ENCODE measurements at places on chromosomes 12 and 14. TPM values are rescaled to one million over a fixed set of nuclear protein-coding genes. Genes with fewer than 3 reads are reported as not detected.

SIVA1 gene
- total RNA-seq: 308 TPM

KCNMB4 gene
- 3.4 TPM for total RNA-seq

AP4S1 gene
- total RNA-seq: 9.9 TPM

FGD4 gene
- 3.6 TPM for total RNA-seq

C1S gene
- total RNA-seq: 74.2 TPM

TAS2R10 gene
- 0.47 TPM for total RNA-seq

DNA sequence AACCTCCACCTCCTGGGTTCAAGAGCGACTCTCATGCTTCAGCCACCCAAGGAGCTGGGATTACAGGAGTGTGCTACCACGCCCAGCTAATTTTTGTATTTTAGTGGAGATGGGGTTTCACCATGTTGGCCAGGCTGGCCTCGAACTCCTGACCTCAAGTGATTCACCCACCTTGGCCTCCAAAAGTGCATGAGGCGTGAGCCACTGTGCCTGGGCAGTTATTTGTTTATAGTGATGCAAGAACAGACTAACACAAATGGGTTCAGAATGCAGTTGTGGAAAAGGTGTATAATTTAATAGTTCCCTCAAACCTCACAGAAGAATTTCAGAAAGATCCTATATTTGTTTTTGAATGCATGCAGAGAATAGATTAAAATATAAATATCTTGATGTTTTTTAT, 447.1 kb downstream of the ZFP36L1 start:
- no peaks in the 10 kb centered on the region for H3K36me3 ChIP-seq
- no peaks in the 10 kb centered on the region for H3K27me3 ChIP-seq
- peaks cover 9% of the 10 kb centered on the region for H3K4me1 ChIP-seq
- no peak overlapping the region for H3K27ac ChIP-seq
- DNase-seq: no peak

GRCh38 chr14:88463318-88463717, 77.9 kb downstream of the SPATA7 start:
- no peaks in the 10 kb centered on the region for H3K27me3 ChIP-seq
- no peak overlapping the region for H3K4me3 ChIP-seq
- no peak overlapping the region for H3K27ac ChIP-seq
- no peaks in the 10 kb centered on the region for H3K4me1 ChIP-seq
- H3K36me3 ChIP-seq: no peaks in the 10 kb centered on the region

DNA sequence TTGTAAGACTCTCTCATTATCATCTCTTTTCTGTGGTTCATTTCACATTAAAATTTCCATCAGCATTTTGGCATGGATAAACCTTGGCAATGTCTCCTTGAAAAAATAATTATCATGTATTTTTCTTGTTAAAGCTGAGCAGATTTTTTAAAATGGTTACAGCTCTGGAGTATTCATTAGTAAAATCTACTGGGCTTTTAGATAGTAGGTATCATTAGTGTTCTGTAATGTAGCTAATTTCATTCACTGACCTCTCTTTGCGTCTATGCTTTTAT, 36.9 kb upstream of the CDK17 start:
- no peak overlapping the region for H3K4me3 ChIP-seq
- DNase-seq: no peak
- no peaks in the 10 kb centered on the region for H3K27me3 ChIP-seq
- H3K4me1 ChIP-seq: peaks cover 12% of the 10 kb centered on the region

DNA sequence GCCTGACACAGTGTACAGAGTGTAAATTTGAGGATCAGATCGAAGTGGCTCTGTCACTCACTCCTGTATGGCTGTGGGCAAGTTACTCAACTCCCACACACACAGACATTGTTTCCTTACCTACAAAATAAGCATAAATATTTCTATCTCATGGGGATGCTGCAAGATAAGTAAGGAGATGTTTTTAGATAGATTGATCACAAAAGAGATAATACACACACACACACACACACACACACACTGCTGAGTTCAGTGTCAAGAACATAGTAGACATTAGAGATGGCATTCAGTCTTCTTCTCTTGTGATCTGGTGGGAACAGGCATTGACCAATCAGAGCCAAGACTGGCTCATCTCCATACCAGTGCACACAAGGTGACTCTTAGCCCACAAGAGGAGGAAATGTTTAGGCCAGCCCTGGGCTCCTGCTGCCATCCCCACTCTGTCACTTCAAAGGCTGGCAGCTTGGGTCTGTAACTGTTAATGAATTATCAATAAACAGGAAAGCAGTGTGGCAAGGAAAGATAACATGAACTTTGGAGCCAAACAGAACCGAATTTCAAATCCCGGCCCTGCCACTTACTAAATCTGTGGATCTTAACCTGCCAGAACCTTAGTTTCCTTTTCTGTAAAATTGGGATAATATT, 3.4 kb upstream of the RNASE8 start:
- DNase-seq: no peak
- H3K27ac ChIP-seq: no peak overlapping the region
- H3K36me3 ChIP-seq: no peaks in the 10 kb centered on the region
- no peak overlapping the region for H3K4me3 ChIP-seq
- H3K27me3 ChIP-seq: no peaks in the 10 kb centered on the region
- H3K4me1 ChIP-seq: no peaks in the 10 kb centered on the region

DNA sequence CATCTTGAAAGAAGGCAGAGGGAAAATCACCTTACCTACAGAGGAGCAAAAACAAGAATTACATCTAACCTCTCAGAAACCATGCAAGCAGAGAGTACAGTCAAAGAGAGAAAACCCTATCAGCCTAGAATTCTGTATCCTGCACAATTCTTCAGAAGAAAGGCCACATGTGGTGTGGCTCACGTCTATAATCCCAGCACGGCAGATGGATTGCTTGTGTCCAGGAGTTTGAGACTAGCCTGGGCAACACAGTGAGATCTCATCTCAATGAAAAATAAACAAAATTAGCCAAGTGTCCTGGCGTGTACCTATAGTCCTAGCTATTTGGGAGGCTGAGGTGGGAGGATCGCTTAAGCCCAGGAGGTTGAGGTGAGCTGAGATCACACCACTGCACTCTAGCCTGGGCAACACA, 48.2 kb downstream of the ATF7 start:
- H3K27me3 ChIP-seq: no peaks in the 10 kb centered on the region
- no peak overlapping the region for H3K27ac ChIP-seq
- peaks cover 4% of the 10 kb centered on the region for H3K36me3 ChIP-seq
- H3K4me3 ChIP-seq: no peak overlapping the region
- H3K4me1 ChIP-seq: no peaks in the 10 kb centered on the region
- DNase-seq: no peak

DNA sequence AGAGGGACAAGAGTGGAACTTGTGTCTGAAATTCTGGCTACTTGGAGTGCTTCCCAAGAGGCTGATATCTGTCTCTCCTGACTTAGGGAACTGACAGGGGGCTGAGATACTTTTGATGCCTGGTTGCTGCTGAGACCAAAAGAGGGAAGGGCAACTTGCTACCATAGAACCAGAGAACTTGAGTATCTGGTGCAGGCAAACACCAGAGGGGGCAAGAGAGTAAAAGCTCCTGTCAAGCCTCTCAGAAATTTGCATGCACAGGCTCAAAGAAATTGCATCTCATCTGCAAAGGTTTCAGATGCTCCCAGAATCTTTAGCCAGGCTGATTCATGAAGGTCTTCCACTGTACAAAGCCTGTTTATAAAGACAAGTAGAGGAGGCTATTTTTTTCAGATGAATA, 391.3 kb upstream of the FOXG1 start:
- no peaks in the 10 kb centered on the region for H3K36me3 ChIP-seq
- no peaks in the 10 kb centered on the region for H3K4me1 ChIP-seq
- H3K27me3 ChIP-seq: no peaks in the 10 kb centered on the region
- no peak overlapping the region for H3K27ac ChIP-seq
- DNase-seq: no peak
- H3K4me3 ChIP-seq: no peak overlapping the region

DNA sequence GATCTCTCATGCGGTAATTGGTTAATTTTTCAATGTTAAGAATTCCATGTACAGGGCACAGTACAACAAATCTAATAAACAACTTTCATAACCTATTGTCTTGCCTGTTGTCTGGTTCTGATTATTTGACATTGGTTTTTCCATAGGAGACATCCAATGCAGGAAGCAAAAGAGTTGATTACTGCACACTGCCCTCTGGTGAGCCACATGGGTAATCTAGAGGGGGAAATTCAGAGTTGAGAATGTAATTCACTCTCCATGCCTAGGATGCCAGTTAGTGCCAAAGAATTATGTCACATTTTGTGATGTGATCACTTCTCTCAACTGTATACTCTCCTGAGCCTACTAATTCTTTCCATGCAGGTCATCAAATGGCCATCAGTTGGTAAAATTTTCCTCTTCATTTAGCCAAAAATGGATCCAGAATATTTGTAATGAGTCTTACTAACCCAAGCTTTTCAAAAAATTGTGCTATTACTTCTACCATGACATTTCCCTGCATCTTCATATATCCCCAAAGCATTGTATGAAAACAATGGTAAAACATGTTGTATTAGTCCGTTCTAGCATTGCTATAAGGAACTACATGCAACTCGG, 17.7 kb upstream of the CCDC91 start:
- no peaks in the 10 kb centered on the region for H3K27me3 ChIP-seq
- H3K4me3 ChIP-seq: no peak overlapping the region
- no peak overlapping the region for H3K27ac ChIP-seq
- no peaks in the 10 kb centered on the region for H3K36me3 ChIP-seq

DNA sequence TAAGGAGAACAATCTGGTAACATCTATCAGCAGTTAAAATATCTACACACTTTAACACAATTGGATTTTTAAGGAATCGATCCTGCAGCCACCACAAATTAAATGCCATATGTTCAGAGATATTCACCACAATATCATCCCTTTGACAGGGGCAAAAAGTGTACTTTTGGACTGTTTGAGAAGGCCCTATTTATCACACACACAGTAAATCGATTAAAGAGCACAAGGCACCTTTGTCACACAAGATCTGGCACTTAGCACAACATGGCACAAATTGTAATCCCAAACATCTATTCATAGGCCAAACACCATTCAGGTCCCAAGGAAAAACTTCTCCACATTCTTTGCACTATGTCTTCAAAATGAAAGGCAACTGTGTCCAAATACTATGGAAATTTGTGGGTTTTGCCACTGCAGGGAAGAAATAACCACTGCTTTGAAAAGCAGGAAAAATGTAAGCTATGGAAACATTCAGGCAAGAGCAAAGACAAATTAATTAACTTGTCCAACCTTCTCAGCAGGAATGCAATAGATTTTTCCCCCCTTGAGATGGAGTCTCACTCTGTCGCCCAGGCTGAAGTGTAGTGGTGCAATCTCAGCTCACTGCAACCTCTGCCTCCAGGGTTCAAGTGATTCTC, 282.5 kb upstream of the TMPO start:
- no peak for DNase-seq
- no peaks in the 10 kb centered on the region for H3K36me3 ChIP-seq
- no peaks in the 10 kb centered on the region for H3K4me1 ChIP-seq
- no peak overlapping the region for H3K4me3 ChIP-seq

DNA sequence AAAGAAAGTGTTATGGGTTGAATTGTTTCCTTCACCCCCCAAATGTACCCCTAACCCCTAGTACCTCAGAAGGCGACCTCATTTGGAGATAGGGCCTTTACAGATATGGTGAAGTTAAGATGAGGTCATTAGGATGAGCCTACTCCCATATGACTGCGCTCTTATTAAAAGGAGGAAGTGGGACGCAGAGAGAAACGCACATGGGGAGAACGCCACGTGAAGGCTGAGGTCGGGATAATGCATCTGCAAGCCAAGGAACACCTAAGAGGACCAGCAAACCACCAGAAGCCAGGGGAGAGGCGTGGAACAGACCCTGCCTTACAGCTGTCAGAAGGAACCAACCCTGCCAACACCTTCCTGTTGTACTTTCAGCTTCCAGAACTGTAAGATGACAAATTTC, 1.7 kb upstream of the NRIP2 start:
- H3K27me3 ChIP-seq: no peaks in the 10 kb centered on the region
- peaks cover 12% of the 10 kb centered on the region for H3K36me3 ChIP-seq
- no peak for DNase-seq
- H3K4me3 ChIP-seq: no peak overlapping the region
- no peaks in the 10 kb centered on the region for H3K4me1 ChIP-seq
- H3K27ac ChIP-seq: no peak overlapping the region

- H3K4me3 ChIP-seq: no peak overlapping the region
- no peaks in the 10 kb centered on the region for H3K4me1 ChIP-seq
- DNase-seq: no peak
- H3K36me3 ChIP-seq: no peaks in the 10 kb centered on the region
- no peak overlapping the region for H3K27ac ChIP-seq
These were observed 153.4 kb downstream of the RIMBP2 start for GRCh38 chr12:130562716-130563115.

DNA sequence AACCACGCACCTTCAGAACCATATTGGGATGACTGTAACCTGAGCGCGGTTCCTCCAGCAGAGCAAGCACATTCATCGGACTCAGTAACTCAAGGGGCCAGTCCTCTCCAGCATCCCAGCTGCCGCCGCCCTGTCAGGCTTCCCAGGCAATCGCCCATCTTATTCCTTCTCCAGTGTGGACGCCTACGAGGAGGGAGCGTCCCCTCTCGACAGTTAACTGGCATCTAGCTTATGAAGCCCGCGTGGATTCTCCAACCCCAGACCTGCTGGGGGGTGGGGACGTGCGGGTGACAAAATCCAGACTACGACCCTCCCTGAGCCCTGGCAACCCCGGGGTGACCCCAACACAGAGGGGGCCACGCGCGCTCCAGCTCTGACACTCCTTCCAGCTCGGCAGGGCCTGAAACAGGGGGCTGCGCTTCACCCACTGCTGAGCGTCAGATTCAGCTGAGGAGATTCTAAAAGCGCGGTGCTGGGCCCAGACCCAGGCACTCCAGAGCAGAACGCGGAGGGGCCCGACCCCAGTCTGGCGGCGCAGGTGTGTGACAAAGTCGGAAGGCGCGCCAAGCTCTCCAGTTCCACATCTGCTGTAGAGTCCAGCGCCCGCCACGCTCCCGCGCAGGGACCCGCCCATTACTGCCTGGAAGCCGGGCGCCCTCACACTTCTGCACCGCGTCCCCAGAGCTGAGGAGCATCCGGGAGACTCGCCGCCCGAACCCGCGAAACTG, 43.9 kb upstream of the ESR2 start:
- H3K27me3 ChIP-seq: no peaks in the 10 kb centered on the region
- H3K4me3 ChIP-seq: peak overlapping the region; percentile 78
- no peaks in the 10 kb centered on the region for H3K36me3 ChIP-seq
- peak overlapping the region; percentile 86 for H3K27ac ChIP-seq
- no peak for DNase-seq
- H3K4me1 ChIP-seq: peaks cover 16% of the 10 kb centered on the region

GRCh38 chr12:15541996-15542631, 219.8 kb downstream of the PTPRO start:
- no peak overlapping the region for H3K4me3 ChIP-seq
- no peaks in the 10 kb centered on the region for H3K27me3 ChIP-seq
- H3K36me3 ChIP-seq: no peaks in the 10 kb centered on the region
- no peak overlapping the region for H3K27ac ChIP-seq

DNA sequence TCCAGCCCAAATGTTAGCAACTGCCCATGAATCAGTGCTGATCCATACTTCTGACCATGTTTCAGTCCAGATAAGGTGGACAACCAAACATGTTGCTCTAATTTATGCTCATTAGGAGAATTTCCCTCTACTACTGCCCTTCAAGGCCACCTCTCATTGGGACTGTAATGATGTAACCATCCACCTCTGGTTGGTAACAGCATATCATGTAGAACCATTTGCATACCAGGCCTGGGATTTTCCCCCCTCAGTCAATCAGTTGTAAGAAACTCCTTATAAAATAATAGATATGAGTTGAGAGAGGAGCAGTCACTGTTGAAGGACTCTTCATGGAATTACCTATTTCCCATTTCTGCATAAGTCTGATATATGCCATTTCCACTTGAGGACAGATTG, 17.8 kb upstream of the YAF2 start:
- H3K36me3 ChIP-seq: no peaks in the 10 kb centered on the region
- H3K4me1 ChIP-seq: no peaks in the 10 kb centered on the region
- DNase-seq: no peak
- no peak overlapping the region for H3K4me3 ChIP-seq
- no peak overlapping the region for H3K27ac ChIP-seq

- peaks cover 4% of the 10 kb centered on the region for H3K36me3 ChIP-seq
- H3K27ac ChIP-seq: peak overlapping the region; percentile 30
- no peaks in the 10 kb centered on the region for H3K27me3 ChIP-seq
- peaks cover 5% of the 10 kb centered on the region for H3K4me1 ChIP-seq
These were observed 53.0 kb downstream of the CDK17 start for GRCh38 chr12:96347130-96347699.

Measured in thymus (tissue), 14 donors.